ENCODE measurements at places on chromosomes 3 and 15.
A peak's percentile ranks its signal among the peaks of the same experiment; 100 is the strongest.

- DNase-seq: no peak
Measured at GRCh38 chr3:165181556-165181955, 14.6 kb downstream of the SLITRK3 start.

- no peak for DNase-seq
Measured at GRCh38 chr15:31554261-31554660, 227.6 kb downstream of the KLF13 start.

- DNase-seq: no peak
Measured at GRCh38 chr3:52347716-52348635, 31.9 kb downstream of the DNAH1 start.

- no peak for DNase-seq
Measured at GRCh38 chr15:82301296-82302016, 38.8 kb downstream of the SAXO2 start.

GRCh38 chr3:33858131-33858530 is 59.7 kb downstream of the PDCD6IP start:
- no peak for DNase-seq

- DNase-seq: no peak
Measured at GRCh38 chr3:47009225-47010110, 30.0 kb downstream of the NBEAL2 start.

GRCh38 chr3:69370901-69371301 is 15.0 kb downstream of the FRMD4B start:
- DNase-seq: no peak

- peak; percentile 38 for DNase-seq
Measured at GRCh38 chr3:141426404-141427034, 58.2 kb downstream of the ZBTB38 start.
